ENCODE measurements at places on chromosomes 7 and 10. TPM values are rescaled to one million over a fixed set of nuclear protein-coding genes. Genes with fewer than 3 reads are reported as not detected.

SEC31B gene
- total RNA-seq = 9.8 TPM

GRCh38 chr7:6691609-6692106, 15.1 kb downstream of the ZNF12 start:
- no peak for DNase-seq

DNA sequence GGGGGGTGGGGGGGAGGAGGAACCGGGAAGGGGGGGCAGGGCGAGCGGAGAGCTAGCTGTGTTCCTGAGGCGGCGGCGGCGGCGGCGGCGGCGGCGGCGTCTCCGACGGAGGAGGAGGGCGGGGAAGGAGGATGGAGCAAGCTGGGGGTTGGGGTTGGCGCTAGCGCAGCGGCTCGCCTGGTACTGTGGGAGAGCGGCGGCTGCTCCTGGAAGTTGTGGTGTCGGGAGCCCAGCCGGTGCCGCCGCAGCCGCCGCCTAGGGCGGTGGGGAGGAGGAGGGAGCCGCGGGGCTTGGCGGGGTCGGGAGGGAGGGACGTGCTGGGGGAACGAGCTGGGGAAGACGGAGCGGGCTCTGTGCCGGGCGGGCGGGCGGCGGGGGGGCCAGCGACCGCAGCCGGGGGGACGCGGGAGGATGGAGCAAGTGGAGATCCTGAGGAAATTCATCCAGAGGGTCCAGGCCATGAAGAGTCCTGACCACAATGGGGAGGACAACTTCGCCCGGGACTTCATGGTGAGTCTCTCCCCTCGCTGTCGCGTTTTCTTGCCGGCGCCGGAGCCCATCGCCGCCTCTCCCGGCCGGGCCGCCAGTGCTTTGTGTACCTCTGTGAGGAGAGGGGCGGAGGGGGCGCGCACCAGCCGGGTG, at the start of gene PTPN12:
PTPN12 (plus strand) TSS at position 160 of the 642 bp plus-strand sequence; CDS start at position 412, 252 bp downstream.
- DNase-seq = no peak

DNA sequence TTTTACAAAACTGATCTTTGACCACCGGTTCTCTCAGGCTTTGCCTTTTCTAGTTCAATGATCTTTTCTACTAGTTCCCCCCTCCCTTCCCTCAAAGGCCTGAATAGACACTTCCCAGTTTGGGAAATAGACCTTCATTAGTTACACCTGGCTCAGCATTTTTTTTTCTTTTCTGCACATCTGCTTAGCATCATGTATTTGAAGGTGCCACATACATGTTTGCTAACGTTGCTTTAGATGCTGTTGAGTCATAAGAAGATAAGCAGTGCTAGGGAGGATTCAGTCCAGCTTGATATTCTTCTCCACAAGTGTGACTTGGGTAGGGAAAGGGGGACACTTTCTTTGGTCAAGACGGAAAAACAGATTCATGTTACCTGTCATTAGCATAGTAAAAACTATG, 78.3 kb downstream of the BICC1 start:
- DNase-seq = no peak

FAM171A1 gene
- total RNA-seq = 7.6 TPM

KNDC1 gene
- 0.98 TPM for total RNA-seq

DNA sequence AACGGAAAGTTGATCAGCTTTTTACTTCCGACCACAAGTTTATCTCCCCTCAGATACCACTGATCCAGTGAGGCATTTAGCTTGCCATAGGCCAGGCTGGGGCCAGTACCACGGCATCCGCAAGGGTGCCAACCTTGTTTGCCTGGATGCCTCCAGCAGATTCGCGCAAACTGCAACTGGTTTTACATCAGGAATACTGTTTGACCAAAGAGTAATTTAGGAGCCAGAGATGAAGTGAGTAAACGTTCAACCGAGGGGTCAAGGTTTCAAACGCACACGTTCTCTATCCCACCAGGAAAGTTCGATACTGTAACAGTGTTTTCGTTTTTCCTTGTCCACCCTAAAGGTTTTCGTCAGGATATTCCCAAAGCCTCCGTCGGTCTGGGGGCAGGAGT, 266 bp upstream of the MDFIC start:
- DNase-seq = no peak

- DNase-seq = no peak
These were observed 62.4 kb downstream of the TFEC start for GRCh38 chr7:115968171-115968570.

XRCC2 gene
- total RNA-seq = 2.2 TPM

ETV1 gene
- total RNA-seq = 3.2 TPM
